ENCODE measurements at places on chromosomes 12 and 14. TPM values are rescaled to one million over a fixed set of nuclear protein-coding genes. Genes with fewer than 3 reads are reported as not detected.

Gene FOXN4
- not detected for polyA plus RNA-seq

Gene RASSF8
- 6.9 TPM for polyA plus RNA-seq

Gene CPNE6
- polyA plus RNA-seq = not detected

Gene MYH6
- 10.8 TPM for polyA plus RNA-seq

Gene ZBTB1
- 19.3 TPM for polyA plus RNA-seq
